ENCODE measurements at places on chromosomes 11 and 22.

DNA sequence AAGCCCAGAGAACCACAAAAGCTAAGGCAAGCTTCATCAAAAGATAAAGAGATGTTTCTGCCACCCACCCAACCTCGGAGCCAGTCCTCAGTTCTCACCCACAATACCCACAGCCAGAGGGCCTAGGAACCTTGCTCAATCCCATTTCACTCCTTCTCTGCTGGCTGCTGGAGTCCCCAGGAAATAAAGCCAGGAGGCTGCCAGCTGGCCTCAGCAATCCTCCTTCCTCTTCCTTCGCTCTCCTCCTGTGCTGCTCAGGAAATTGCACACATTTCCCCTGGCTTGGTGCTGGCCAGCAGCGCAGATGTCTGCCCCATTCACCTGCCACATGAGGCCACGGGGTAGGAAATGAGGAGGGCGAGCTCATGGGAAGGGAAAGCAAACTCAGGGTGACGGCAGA is 91.8 kb upstream of the LDLRAD3 start:
- DNase-seq, result no peak

DNA sequence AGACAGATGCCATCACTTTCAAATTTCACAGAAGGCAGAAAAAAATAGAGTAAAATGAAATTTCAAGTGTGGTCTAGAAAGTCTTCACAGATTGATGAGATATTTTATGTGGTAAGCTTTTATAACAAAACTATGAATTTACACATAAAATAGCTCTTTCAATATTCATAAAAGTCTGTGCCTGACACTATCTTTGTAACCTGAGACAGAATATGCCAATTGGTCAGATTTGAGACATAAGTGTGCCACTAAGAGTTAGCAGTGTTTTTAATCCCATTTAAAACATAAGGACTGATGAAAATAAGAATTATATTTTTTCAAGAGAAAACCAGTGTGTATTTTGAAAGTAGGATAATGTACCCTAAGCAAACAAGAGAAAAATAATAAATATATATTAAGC is 769.5 kb upstream of the LUZP2 start:
- no peak for DNase-seq

GRCh38 chr22:21996175-21996720 is 13.7 kb upstream of the TOP3B start:
- no peak for DNase-seq

DNA sequence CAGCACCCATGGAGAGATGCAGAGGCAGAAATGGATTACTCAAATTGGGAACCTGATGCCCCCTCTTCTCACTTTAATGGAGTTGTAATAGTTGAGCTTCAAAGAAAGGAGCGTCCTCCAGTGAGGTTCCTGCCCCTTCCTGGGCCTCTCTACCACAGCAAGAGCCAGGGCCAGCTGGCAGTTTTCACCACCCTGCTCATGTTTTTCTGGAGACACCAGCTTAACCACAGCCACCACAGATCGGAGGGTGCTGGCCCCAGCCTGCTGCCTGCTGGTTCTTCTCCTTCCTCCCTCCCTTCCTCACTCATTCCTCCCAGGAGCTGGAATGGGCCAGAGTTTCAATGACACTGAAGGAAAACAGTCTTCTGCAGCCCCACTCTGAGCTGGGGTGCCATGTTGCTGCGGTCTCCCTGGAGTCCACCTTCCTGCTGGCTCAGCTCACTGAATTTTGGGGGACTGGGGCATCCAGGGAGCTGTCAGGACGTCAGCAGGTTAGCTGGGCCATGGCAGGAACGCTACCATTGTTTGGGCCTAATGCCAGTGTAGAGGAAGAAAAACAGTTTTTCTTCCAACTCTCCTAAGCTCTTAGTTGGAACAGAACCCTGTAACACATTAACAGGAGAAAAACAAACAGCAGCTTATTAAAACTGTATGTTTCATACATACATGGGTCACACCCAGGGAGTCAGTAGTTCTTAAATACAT is 57.7 kb downstream of the TRAF6 start:
- peak; percentile 80 for DNase-seq

DNA sequence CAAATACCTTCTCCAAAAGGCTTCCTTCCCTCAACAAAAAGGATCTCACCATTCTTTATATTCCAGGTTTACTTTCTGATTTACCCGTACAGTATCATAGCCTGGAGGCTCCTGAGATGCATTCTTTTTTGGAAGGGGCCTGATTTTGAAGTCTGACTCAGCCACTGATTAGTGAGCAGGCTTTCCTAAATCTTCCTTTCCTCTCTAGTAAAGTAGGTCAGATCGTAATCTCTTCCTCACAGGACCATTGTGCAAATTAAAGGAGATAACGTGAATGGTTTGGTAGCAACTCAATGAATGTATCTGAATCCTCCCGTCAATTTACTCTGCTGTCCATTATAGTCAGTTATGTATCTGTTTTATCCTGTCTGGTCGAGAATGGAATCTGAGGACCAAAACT is 227.7 kb upstream of the ANO5 start:
- no peak for DNase-seq

DNA sequence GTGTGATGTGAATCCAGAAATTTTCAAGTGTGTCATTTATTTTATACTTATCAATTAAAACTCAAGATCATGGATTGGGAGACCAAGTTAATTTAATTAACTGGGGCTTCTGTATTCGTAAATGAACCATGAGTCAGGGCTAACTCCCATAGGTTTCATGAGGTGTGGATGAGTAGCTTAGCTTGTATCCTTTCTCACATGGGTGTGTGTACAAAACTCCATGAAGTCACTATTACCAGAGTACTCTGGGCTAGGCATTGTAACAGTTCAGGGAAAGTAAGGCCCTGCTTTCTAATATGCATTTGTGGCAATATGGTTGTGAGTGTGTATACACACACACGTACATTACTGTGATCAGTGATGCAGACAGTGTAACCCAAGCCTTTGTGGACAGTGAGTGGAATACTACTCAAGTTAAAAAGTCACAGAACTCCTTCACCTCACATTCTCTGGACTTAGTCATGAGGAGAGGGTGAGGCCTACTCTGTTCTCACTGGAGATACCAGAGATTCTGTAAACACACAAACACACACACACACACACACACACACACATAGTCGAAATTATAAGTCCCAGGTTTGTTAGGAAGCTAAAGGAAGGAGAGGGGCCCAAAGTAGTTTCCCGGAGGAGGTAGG is 3.5 kb downstream of the CNTF start:
- DNase-seq, result no peak

DNA sequence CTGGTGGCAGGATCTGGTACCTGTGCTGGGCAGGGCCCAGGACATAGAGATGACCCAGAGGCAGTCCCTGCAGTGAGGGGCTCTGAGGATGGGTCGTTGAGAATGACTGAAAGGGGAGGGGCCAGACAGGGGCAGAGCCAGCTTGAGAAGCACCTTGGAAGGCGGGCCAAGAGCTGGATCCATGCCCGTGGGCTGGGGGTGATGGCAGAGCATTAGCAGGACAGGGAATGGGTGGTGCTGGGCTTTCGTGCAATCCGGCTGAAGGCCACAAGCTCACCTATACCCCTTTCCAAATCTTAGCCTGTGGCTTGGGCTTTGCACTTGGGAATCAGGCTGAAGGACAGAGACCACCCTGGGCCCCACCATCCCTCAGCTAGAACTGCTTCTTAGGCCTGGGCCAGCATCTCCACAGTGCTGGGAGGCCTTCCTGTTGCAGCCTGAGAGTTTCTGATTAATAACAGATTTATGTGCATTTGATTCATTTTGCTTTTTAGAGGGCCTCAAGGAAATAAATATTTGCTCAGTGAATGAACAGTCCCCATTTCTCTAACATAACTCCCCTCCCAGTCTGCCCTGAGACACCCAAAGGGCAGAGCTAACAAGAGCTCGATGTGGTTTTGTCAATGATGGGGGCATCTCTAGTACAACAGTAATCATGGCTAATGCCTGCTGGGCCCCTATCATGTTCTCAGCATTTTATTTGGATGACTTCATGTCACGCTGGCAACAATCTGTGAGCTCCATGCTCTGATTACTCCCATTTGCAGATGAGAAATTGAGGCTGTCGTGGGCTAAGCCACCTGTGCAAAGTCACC is 39.3 kb downstream of the RIBC2 start:
- no peak for DNase-seq

GRCh38 chr22:37485395-37486223 is 575 bp downstream of the MFNG start:
- DNase-seq, result no peak

DNA sequence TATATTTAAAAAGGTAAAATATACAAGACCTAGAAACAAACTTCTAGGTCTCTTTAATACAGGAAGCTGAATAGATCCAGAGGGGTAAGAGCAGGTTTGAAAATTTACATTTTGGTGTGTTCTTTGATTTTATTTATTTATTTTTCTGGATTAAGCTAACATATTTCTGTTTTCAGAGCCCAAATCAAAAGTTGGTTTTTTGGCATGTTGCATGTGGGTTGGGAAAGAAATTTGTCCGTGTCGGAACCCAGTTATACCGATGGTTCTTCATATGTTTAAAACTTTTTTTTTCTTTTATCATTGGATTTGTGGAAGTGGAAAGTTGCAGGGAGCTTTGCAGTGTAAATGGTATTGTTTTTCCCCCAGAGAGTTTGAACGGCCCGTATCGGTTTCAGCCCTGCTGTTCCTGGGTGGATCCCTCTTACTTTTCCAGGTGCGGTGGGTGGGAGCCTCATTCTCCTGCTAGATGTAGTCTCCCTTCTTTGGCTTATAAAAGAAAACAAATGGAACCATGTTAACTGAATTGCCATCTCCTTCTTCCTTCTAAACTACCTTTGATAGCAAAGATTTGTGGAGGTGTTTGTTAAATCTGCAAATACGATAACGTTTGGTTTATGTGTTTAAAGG is 746 bp downstream of the CTNND1 start:
- no peak for DNase-seq

GRCh38 chr11:1358286-1358685 is 31.4 kb upstream of the BRSK2 start:
- DNase-seq, result no peak

GRCh38 chr11:112724496-112724790 is 236.8 kb upstream of the NCAM1 start:
- DNase-seq, result no peak

DNA sequence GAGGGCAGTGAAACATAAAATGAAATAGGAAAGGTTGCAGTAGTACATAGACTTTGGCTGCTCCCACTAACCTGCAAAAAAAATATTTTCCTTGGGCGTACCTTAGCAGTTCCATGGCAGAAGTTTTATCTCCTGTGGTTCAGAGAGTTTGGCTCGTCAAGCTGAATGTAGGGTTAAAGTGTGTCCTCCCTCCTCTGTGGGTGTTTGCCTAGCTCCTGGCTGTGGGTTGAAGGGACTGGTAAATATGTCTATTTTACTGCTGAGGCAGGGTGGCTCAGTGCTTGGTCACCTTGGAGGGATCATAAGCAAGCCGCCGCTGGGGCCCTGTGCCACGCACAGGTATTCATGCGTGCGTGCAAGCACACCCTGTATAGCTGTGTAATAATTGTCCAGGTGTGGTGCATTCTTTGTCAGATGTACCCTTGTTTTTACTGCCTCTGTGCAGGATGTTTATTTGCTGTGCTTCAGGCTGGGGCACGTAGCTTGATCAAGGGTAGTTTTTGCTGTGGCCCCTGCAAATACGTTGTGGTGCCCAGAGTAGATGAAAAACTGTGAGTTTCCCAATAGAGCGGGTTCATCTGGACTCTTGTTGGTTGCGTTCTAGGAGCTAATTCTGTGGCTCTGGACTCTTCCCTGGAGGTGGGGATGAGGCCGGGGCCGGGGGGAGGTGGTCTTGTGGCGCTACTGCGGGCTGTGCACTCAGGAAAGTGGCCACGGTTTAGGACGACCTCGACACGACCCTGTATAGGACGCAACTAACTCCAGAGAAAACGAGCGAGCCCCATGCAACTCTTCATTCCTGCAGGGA is 732 bp upstream of the SORL1 start:
- DNase-seq, result no peak

GRCh38 chr11:120400564-120401364 is 64.6 kb downstream of the ARHGEF12 start:
- no peak for DNase-seq

- DNase-seq, result no peak
These were observed 2084.3 kb downstream of the LRRC4C start for GRCh38 chr11:39374963-39375698.

DNA sequence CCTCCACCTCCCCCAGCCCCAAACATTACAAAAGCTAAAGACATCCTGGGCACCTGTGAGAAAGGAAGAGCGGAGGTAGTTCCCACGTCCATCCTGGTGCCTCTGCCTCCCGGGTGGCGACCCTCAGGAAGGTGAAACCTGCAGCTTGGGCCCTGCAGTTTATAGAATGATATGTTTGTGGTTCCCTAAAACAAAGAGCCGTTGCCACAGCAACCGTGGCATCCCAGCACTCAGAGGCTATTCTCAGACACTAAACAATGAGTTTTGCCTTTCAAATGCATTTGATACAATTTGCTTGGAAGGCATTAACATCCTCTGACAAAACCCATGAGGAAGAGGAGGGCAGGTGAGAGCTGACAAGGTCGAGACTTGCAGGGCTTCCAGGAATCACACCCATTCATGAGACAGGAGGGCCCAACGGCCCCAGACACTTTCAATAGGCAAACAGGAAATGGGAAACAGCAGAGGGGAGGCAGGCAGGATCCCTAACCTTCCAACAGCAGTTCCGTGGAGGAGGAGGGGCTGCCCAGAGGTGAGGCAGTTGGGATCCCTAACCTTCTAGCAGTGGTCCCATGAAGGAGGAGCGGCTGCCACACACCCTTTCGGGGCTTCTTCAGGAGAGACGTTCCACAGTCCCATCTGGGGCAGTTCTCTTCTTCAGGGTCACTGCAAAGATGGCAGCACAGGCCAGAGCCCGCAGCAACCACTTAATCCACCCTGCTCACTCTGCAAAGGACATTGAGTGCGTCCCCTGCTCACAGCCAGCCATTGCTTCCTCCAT is 379.2 kb downstream of the SHANK2 start:
- DNase-seq, result no peak

DNA sequence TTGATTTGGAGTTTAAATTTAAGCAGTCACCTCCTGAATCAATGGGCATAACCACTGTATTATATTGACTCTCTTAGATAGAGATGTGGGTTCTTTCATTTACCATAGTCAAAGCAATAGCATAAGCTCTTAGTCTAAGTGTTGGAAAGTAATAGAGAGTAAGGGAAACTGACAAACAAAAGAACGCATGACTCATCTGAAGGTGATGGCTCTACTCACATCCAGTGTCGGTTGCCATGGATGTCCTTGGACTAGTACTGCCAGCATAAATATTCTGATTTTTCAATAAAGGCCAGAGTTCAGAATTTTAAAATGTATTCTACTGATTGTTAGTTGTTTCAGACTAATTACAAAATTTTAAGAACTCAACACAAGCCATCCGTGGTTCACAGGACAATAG is 444.9 kb upstream of the DDI1 start:
- DNase-seq, result no peak

- DNase-seq, result no peak
These were observed 56.8 kb upstream of the THY1 start for GRCh38 chr11:119479685-119480275.

DNA sequence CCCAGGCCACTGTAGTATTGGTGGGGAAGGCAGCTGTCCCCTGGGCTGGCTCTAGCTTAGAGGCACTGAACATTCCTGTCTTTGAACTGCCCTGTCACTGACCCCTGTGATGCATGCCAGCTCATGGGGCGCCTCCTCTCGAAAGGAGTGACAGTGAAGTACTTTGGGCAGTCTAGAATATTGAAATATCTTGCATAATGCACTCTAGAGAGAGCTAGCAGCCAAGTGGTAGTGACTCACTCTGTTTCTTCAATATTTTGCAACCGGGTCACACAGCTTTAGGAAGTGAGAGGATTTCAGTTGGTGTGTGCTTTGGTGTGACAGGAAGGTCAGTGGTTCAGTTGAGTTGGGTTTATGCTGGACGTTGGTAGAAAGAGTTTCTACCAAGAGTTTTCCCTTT is 35.5 kb upstream of the ST14 start:
- no peak for DNase-seq

All from GDM1 (cell line).